NCI-H1048 (cell line): ENCODE measurements at places on chromosomes 11 and 22.

GRCh38 chr22:42766860-42767259 is 46.2 kb upstream of the A4GALT start:
- DNase-seq: no peak

DNA sequence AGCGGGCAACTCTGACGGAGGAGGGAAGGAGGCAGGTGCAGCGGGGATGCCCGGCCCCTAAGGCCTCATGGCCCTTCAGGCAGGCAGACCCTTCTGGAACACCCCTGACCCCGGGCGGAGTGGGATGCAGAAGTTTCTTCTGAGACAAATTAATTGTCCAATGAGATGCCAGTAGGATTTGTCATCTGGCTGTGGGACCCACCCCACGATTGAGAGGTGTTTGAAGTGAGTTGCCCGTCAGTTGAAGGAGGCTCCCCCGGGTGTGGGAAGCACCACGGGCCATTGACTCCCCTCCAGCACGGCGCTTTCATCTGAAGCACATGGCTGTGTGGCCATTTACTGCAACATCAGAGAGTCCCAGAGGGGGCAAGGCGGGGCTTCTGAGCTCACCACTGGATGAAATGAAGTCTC is 527.8 kb downstream of the BRD1 start:
- no peak for DNase-seq

DNA sequence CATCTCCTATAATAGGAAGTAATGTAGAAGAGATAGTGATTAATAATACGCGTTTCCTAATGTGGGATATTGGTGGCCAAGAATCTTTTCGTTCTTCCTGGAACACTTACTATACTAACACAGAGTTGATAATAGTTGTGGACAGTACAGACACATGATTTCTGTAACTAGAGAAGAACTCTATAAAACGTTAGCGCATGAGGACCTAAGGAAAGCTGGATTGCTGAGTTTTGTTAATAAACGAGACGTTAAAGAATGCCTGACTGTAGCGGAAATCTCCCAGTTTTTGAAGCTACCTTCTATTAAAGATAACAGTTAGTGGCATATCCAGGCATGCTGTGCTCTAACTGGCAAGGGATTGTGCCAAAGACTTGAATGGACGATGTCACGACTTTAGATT is 83.3 kb downstream of the GGT1 start:
- no peak for DNase-seq

DNA sequence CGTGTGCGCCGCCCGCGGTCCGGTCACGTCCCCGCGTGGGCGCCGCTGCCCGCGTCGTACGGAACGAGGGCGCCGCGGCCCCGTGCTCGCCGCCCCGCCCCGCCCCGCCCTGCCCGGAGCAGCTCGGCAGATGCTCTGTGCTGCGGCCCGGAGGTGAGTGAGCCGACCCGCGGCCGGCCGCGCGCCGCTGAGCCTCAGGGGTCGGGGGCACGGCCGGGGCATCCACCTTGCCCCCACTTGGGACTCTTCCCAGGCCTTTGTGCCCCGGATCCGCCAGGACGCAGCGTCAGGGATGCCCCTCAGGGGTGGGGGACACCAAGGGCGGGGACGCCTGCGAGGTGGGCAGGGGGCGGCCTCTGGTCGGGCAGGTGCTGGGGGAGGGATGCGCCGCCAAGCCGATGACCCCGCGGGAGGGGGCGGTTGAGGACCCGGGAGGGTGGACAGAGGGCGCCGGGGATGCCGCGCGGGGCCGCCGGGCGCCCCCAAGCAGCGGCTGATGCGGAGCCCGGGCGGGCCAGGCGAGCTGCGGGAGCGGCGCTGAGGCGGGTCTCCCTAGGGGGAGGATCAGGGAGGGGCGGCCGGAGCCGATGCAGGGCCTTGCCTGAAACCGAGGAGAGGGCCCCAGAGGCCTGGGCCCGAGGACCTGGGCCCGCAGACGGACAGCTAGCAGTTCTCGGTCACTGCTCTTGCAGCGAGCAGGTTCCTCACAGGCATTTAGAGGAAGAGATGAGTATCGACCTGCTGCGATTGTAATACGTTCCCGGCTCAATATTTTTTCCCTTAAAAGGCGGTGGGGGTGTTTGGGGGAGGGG is at the start of gene GNAZ:
TSS of gene GNAZ (plus strand) at position 102 of the 812 bp plus-strand sequence. CDS start 25,177 bp downstream, outside the sequence.
- DNase-seq: no peak

GRCh38 chr11:118894192-118894591 is 10.5 kb downstream of the CXCR5 start:
- DNase-seq: no peak

DNA sequence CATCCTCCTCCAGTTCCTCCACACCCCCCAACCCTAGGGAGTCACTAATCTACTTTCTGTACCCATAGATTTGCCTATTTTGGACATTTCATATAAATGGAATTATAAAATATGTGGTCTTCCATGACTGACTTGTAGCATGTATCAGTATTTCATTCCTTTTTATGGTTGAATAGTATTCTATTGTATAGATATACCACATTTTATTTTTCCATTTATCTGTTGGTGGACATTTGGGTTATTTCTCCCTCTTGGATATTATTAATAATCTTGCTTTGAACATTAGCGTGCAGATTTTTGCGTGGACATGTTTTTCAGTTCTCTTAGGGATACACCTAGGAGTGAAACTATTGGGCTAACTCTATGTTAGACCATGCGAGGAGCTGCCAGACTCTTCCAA is 23.4 kb downstream of the NAT10 start:
- no peak for DNase-seq

DNA sequence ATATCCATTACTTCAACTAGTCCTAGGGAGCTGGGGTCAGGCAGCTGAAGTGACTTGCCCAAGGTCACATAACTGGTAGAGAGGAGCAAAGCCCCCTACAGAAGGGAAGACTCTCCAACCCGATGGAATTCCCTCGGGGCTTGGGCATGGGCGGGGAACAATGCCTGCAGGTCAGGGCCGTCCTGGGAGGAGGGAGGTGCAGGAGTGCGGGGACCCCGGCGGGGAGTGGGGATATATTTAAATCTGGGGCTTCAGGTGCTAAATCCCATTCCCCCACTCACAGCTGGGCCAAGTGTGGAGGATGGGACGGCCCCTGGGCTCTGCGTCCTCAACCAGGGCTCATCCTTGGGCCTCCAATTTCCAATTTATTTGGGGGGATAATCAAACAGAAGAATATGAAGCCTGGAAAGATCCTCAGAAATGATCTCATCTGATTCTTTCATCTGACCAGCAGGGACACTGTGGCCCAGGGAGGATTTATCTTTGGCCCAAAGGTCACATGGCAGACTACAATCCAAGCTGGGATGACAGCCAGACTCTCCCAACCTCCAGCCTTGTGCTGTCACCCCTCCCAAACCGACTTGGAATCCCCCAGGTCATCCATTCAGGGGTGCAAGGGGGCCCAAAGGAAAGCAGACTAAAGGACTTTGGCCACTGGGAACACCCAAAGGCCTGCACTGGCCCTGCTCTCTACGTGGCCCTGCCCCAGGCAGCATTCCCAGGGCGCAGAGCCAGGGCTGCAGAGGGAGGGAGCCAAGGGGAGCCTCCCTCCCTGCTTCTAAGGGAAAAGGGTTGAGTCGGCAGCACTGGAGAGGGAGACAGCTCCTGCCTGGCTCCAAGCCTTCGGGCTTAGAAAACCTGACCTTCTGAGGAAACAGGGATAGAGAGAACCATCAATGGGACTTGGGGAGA is 8.7 kb upstream of the C1QTNF6 start:
- DNase-seq: no peak

- no peak for DNase-seq
These were observed 259.8 kb upstream of the BLID start for GRCh38 chr11:122375687-122376399.

DNA sequence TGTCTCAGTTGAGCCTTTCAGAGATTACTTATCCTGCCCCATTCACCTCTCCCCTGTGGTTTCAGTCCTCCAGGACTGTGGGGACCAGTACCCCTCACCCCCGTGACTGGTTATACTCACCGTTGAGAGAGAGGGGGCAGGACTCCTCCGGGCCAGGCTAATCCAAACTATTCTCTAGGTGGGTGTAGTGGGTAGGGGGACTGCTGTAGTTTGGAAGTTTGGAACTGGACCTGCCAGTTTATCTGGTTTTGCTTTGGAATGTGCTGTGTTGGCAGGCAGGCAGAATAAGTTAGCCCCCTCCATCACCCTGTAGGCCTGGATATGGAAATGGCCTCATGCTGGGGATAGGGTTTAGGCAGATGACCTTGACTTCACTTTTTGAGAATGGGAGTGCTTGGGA is 13.5 kb downstream of the TEAD1 start:
- DNase-seq: no peak

GRCh38 chr11:2839395-2839943 is 46.1 kb downstream of the CDKN1C start:
- no peak for DNase-seq

- DNase-seq: no peak
These were observed 631 bp upstream of the C22orf39 start for GRCh38 chr22:19448076-19448607.

DNA sequence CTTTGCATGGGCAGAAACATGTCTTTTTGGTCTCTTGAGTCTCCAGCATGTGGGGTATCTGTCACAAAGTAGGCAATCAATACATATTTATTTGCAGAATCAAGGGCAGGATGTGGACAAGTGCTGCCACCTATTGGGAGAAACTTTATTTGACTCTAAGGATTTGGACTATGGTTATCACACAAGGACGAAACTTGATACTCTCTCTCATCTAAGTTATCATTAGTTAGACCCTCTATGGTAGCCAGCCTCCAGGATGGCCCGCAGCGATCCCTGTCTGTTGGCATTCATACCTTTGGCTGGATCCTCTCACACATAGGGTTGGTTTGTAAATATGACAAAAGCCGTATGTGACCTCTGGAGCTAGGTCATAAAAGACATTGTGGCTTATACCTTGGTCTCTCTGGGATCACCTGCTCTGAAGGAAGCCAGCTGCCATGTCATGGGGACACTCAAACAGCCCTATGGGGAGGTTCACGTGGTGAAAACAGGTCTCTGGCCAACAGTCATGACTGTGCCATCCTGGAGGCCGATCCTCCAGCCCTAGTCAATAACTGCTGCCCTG is 1.1 kb upstream of the FBXO7 start:
- DNase-seq: peak; percentile 3

- no peak for DNase-seq
These were observed 48.9 kb downstream of the IGSF9B start for GRCh38 chr11:133907841-133908241.

DNA sequence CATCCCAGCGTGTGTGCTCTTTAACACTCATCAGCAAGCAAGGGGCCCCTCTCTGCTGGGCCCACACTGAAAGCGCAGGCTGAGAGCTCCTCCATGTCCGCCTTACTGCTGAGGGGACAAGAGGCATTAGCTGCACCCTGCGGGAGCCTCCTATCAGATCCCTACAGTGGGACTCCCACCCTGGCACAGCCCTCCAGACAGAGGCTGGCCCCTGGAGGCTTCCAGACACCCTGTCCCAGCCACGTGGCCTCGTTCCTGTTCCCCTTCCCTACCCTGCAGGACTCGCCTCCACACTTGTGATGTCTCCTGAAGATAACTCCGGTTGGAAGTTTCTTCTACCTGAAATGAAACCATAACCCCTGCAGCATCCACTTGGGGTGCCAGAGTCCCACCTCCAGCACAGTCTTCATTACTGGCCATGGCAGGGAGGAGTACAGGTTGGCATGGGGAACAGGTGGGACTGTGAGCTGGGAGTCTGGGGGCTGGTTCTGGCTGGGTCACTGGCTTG is 5.0 kb upstream of the SH3BP1 start:
- no peak for DNase-seq

GRCh38 chr22:20738394-20739089 is 35.4 kb upstream of the SERPIND1 start:
- DNase-seq: no peak

GRCh38 chr11:132943706-132944568 is 588.4 kb downstream of the OPCML start:
- no peak for DNase-seq

GRCh38 chr11:6703247-6704063 is 20.3 kb upstream of the MRPL17 start:
- DNase-seq: peak; percentile 13

- no peak for DNase-seq
These were observed 178.2 kb upstream of the TMEM45B start for GRCh38 chr11:129637473-129637872.

GRCh38 chr11:4527926-4528325 is 17.1 kb upstream of the OR52M1 start:
- DNase-seq: no peak
